ENCODE measurements at places on chromosomes 3 and 15. TPM values are rescaled to one million over a fixed set of nuclear protein-coding genes. Genes with fewer than 3 reads are reported as not detected.

Gene EXD1
- total RNA-seq = not detected

Gene CACNA2D3
- 0.42 TPM for total RNA-seq

Gene CDC25A
- total RNA-seq = 5.3 TPM

Gene DOCK3
- total RNA-seq = 0.02 TPM

Gene CLDN18
- total RNA-seq = 0.11 TPM
